ENCODE measurements at places on chromosomes 3 and 15.

- peak; percentile 48 for DNase-seq
Measured at GRCh38 chr3:62622553-62623174, 249.3 kb upstream of the FEZF2 start.

- DNase-seq = no peak
Measured at GRCh38 chr15:101813803-101814534, 2.0 kb downstream of the OR4F15 start.

DNA sequence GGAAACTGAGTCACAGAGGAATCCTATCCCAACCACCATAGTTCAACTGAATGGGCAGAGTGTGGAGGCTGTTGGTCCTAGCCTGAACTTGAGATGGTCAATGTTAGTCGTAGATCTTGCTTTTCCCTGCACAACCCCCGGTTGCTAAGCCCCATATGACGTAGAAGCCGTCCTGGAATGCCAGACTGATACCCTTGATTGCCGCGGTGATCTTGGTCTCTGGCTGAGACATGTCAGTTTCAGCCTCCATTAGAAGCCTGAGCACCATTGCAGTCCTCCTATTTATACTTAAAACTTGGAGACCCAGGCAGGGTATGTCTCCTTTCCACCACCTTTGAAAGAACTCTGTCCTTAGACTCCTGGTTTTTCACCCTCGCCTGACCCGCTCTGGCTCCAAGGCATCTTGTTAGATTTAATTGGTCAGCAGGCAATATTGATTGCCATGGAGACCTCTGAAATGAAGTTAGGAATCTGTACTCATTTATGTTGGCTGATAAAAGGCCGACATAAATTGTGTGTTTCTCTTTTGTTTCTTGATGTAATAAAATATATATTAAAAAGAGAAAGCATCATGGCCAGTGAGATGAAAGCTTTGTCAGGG, 53.4 kb downstream of the RPLP1 start:
- no peak for DNase-seq

DNA sequence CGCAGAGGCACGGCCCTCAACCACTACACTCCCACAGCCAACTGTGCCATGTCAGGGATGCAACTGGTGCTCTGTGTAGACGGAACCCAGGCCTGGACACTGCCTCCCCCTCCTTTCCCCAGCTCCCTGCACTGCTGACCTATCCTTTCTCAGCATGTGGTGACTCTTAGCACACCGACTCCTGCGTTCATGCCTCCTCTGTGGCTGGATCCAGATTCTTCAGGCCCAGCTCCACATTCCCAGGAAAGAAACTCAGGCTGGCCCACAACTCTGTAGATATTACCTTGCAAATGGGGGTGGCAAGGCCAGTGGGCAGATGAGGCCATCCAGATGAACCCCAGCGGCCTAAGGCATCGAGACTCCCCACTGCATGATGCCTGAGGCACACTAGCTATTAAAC, 272.7 kb downstream of the OCA2 start:
- DNase-seq = no peak

DNA sequence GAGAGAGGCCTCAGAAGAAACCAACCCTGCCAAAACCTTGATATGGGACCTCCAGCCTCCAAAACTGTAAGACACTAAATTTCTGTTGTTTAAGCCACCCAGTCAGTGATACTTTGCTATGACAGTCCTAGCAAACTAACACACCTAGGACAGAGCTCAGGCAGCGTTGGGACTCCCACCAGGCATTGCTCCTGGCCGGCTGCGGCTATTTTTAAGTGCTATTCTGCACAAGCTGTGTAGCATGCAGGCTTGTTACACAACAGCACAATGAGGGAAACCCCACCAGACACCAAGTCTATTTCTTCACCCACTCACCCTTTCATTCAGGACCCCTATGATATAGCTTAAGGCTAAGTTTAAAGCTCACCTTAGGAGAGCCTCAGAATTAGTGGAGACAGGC, 47.0 kb upstream of the GNB5 start:
- no peak for DNase-seq

DNA sequence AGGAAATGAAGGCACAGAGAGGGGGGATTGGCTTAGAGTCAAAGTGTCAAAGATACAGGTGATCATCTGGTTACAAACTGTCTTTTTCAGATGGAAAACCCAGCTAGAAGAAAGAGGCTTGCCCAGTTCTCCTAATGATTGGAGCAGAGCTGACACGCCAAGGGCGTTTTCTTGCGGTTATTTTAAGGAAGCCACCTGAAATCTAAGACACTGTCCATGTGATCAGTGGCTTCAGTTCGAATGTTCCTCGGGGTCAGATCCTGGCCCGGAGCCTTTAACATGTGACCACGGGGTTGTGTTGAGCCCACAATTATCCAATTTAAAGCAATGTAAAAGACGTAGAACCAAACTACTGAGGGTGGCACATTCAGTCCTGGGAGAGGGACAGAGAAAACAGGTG, 19.5 kb downstream of the FAM43A start:
- no peak for DNase-seq

- peak; percentile 76 for DNase-seq
Measured at GRCh38 chr3:36944012-36944640, 728 bp downstream of the TRANK1 start.

GRCh38 chr3:122559906-122560305, 4.2 kb downstream of the PARP9 start:
- no peak for DNase-seq

DNA sequence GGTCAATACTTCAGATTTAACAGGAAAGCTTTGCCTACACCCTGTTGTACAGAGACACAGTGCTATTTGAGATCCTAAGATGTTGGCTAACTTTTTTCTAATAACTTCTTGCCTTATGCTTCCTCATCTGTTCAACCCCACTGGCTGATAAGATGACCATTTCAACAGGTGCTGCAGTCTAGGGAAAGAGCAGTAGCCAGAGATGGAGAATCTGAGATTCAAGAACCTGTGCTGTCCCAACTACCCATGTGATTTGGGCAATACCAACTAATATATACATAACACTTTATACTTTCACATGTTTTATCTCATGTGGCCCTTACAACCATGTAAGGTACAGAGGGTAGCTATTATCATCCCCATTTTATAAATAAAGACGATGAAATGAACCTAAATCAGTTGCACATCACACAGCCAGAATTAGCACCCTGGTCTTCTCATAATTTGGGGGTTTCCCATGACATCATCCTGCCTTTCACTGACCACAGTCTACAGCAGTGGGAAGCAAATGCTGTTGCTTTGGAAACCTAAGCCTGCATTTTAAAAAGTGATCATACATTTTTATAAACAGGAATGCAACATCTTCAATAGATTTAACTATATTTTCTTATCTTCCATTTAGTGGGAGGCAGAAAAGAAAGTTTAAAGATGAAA, 9.7 kb downstream of the TTC23 start:
- DNase-seq = no peak

DNA sequence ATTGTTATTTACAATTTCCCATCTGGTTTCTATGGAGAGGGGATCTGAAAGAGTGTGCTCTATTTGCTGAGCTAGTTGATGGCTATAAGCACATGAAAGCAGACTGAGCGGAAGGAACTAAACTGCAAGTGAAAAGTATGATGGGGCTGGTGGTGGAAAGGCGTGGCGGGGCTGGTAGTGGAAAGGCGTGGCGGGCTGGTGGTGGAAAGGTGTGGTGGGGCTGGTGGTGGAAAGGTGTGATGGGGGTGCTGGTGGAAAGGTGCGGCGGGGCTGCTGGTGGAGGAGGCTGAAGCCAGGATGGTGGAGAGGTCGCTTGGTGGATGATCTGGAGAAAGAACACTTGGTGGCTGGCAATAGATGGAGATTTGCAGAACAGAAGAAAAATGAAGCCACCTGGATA, 136.7 kb downstream of the FMN1 start:
- DNase-seq = no peak

GRCh38 chr3:124557-125179, 71.9 kb upstream of the CHL1 start:
- DNase-seq = no peak

DNA sequence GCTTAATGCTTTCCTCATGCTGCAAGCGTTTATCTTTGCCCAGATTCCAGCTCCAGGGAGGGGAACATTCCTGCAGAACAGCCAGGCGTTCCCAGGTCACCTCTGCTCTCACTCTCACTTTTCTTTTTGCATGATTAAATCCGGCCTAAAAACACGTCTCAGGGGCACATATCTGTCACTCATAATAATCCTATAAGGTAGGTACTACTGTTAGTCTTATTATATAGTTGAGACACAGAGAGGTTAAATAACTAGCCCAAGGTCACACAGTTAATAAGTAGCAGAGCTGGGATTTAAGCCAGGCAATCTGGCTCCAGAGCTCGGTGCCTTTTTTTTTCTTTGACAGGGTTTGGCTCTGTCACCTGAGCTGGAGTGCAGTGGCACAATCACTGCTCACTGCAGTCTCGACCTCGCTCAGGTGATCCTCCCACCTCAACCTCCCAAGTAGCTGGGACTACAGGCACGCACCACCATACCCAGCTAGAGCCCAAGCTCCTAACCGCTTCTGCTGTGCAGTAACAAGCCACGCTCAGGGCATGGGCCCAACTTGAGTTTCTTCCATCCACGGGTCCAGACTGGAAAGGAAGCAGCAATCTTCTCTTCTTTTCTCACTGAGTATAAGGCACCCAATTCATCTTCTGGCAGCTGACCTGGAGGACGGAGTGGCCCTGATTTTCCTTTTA, 96.5 kb downstream of the LIPC start:
- peak; percentile 36 for DNase-seq

- DNase-seq = no peak
Measured at GRCh38 chr15:39310633-39311032, 270.2 kb upstream of the THBS1 start.

DNA sequence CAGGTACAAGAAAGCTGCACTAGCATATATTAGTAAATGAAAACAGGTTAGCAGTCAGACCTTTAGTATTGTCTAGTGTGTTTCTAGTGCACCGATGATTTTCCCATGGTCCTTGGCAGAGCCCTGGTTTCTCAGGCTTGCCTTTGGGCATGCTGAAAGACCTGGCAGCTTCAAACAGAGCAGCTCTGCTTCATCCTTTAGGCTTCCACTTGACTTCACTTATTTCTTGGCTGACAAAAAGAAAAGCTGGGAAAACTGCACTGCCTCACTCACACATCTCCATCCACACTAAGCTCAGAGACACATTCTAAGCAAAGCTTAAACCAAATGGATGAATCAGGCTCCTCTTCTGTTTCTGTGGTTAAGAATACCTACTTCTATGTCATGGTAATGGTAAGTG, 374.8 kb upstream of the PDZRN3 start:
- DNase-seq = no peak

- DNase-seq = no peak
Measured at GRCh38 chr3:97952872-97953271, 19.4 kb downstream of the RIOX2 start.

GRCh38 chr3:172750069-172750367, 508 bp upstream of the ECT2 start:
- no peak for DNase-seq

DNA sequence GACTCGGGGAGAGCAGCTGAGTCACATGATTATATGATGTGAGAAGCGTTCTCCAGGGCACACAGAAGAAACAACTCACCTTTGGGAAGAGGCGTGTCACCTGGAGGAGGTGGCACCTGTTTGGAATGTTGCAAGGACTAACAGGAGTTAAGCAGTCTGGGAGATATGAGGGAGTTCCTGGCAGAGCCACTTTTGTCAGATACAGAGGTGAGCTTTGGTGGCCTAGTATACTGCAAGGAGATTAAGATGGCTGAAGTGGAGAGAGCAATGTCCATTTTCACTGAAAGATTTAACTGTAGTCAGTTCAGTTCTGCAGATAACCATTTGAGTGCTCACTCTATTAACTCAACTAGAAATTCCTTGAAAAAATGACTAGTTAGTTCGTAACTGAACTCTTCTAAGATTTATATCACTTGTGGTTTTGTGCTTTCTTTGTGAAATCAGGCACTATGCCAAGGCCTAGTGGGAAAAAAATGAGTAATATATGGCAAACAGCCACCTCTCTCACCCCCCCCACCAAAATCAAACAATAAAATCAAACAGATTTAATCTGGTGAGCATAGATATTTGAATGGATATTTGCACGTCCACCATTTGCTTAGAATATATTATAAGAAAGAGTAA, 61.3 kb downstream of the CRYBG3 start:
- no peak for DNase-seq

DNA sequence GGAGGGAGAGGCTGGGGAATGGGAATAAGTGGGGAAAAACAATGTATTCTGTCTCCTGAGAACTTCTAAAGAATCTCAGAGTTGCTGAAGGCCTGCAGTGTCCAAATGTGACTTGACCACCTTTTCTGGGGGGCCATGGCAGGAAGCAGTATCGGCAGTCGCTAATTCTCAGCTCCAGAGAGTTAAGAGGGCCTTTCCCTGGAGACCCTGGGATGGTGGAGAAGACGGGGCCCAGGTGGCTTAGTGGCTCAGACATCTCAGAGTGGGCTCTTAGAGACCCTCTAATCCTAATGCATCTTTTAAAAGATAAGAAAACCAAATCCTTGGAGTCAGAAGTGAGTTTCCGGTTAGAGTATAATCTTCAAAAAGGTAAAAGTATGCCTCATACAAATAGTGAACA, 15.1 kb downstream of the RTP4 start:
- DNase-seq = no peak

GRCh38 chr15:92645051-92645631, 10.4 kb downstream of the FAM174B start:
- DNase-seq = no peak

- no peak for DNase-seq
Measured at GRCh38 chr3:17820704-17821103, 78.3 kb upstream of the TBC1D5 start.

DNA sequence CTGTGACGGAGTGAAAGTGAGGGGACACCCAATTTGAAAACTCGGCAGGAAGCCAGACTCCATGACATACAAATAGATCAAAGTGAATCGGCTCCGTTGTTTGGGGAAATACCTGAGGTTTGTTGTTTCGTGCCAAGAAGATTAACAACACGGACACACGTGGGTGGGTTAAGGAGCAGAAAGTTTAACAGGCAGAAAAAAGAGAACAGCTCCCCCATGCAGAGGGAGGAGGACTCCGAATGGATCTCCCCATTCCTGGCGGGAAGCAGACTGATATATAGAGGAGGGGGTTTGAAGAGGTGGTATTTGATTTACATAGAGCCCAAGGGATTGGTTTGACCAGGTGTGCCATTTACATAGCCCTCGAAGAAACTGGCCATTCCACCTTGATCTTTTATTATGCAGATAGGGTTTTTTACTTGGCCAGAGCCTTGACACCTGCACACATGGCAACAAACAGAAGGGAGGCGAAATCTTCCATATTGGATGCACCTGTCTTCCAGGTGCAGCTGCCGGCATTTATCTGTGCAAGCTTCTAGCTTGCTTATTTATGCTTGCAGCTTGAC, 4.8 kb upstream of the SACM1L start:
- no peak for DNase-seq

DNA sequence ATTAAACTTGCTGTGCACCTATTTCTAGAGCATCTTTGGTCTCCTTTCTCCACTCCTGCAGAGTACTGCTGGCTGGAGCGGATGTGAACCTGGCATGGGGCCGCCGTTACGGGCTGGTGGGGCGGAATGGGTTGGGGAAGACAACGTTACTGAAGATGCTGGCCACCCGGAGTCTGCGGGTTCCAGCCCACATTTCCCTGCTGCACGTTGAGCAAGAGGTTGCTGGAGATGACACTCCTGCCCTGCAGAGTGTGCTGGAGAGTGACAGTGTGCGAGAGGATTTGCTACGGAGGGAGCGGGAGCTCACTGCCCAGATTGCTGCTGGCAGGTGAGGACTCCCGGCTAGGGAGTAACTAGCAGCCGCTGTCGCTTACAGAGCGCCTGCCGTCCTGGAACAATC, 2.1 kb downstream of the ABCF3 start:
- no peak for DNase-seq
